Central memory CD8-positive, alpha-beta T cell (primary cell): ENCODE measurements at places on chromosomes 6 and 20.

- no peaks in the 10 kb centered on the region for H3K36me3 ChIP-seq
- H3K27ac ChIP-seq: no peak overlapping the region
- H3K27me3 ChIP-seq: peaks cover 75% of the 10 kb centered on the region
- no peak overlapping the region for H3K4me3 ChIP-seq
- DNase-seq: no peak
- no peaks in the 10 kb centered on the region for H3K4me1 ChIP-seq
Measured at GRCh38 chr20:1820138-1821079, 74.8 kb upstream of the SIRPA start.

- DNase-seq: no peak
- no peaks in the 10 kb centered on the region for H3K36me3 ChIP-seq
- H3K27me3 ChIP-seq: peaks cover 52% of the 10 kb centered on the region
- no peak overlapping the region for H3K4me3 ChIP-seq
- H3K27ac ChIP-seq: no peak overlapping the region
Measured at GRCh38 chr20:46631212-46631869, 19.9 kb downstream of the SLC13A3 start.

DNA sequence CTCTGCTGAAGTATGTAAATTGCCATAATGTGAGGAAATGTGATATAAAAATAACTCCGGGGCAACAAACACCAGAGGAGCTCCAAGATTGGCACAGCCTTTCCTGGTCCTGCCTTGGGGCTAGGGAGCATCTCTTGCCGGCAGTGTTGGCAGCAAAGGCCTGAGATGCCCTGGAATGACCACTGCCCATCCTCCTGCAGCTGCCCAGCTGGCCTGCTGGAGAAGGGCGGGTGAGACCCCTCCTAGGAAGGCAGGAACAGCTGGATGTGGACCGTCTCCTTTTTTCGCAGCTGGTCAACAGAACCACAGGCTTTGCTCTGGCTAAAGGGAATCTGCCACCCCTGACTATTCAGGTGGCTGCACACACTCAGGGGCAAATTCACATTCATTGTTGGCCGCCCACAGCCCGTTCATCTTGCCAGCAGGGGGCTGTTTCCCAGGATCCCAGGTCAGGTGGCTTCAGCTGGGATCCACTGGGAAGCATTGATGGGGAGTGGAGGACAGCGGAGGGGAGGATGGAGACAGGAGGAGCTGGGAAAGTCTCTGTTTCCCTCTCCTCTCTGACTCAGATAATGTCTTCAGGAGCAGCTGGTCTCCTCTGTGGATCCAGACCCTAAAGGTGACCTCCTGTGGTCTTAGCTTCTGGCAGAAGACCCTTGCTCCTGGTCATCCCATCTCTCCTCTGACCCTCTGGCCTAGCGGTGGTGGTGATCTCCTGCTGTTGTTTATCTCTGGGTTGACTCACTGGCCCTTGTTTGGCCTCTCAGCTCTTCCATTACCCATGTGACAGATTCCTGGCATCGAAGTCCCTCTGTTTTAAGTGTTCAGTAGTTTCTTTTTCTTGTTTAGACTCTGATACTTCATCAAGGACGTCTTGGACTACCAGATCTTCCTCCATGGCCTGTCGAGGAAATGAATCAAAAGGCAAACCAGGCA, 336.7 kb downstream of the DHX35 start:
- H3K4me3 ChIP-seq: no peak overlapping the region
- H3K27ac ChIP-seq: no peak overlapping the region
- no peak for DNase-seq
- no peaks in the 10 kb centered on the region for H3K4me1 ChIP-seq
- peaks cover 12% of the 10 kb centered on the region for H3K27me3 ChIP-seq

DNA sequence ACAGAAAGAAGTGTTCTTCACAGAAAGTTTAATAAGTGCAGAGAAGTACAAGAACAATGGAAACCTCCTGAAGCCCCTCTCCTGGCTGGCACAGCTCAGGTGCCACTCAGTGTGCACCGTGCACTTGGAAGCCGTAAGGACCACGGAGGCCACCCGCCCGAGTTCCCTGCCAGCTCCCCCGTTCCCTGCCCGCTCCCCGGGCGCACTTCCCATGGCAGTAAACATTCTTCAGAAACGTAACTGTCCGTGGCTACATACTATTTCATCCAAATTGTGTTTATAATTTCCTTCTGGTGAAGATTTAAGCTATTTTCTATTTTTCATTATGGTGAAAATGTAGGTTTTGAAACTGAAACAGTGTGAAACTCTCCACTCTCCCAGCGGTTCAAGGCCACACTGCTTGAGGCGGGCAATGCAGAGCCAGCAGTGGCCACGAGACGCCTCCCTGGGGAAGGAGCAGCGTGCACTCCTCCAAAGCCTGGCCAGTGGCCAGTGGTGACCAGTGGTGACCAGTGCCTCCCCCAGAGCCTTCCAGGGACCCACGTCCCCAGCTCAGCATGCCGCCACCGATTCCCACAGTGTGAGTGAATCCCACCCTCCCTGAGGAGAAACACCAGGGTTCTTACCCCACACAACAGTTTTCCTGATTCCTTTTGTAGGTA, 46.4 kb downstream of the TAF4 start:
- H3K27ac ChIP-seq: peak overlapping the region; percentile 51
- H3K4me3 ChIP-seq: no peak overlapping the region
- H3K27me3 ChIP-seq: no peaks in the 10 kb centered on the region
- H3K36me3 ChIP-seq: no peaks in the 10 kb centered on the region

DNA sequence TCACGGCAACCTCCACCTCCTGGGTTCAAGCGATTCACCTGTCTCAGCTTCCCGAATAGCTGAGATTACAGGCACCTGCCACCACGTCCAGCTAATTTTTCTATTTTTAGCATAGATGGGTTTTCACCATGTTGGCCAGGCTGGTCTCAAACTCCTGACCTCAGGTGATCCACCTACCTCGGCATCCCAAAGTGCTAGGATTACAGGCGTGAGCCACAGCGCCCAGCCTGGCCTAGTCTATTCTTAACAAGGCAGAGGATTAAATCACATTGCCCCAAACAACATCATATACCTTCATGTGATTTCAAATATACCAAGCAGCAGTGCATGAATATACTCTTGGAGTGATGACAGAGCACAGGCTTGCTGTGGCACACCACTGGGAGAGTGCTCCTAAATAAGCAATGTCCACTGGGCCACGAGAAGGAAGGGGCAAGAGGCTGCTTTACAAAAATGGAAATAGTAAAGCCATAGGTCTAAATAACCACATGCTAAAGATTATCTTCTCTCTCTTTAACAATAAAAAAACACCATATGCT, 76.6 kb upstream of the TULP1 start:
- no peak overlapping the region for H3K4me3 ChIP-seq
- peak overlapping the region; percentile 64 for H3K27ac ChIP-seq
- no peaks in the 10 kb centered on the region for H3K27me3 ChIP-seq
- DNase-seq: no peak
- peaks cover 54% of the 10 kb centered on the region for H3K4me1 ChIP-seq

DNA sequence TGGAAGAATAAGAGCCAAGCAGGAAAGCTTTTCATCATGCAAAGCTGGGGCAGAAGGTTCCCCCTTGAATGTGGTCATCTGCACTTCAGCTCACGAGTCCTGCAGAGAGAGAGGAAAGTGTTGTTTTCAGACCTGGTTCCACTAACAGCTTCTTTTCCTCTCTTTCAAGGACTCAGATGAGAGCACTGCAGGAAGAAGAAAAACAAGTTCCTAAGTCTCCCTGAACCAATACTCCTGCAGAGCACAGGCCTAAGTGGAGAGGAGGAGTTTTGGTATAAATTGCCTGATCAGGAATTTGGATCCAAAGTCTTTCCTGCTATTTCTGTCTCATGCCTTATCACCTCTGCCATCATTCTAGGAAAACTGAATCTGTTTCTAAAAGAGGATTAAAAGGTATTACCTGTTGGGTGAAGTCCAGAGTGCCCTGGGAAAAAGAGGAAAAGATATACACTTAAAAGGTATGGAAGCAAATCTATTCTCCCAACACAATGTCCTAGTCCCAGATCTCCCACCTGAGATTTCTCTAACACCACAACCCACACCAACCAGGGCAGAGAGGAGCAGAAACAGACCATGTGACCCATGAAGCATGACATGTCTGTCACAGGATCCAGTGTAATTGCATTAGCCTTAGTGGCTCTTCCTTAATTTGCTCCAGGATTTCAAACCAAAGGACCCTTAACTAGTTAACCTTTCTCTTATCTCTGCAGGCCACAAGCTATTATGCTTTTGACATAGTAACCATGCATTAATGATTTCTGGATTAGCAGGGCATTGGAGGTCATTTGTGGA, 12.2 kb downstream of the HLA-DRB5 start:
- H3K27me3 ChIP-seq: no peaks in the 10 kb centered on the region
- peaks cover 21% of the 10 kb centered on the region for H3K36me3 ChIP-seq
- H3K4me3 ChIP-seq: no peak overlapping the region
- DNase-seq: no peak
- peaks cover 13% of the 10 kb centered on the region for H3K4me1 ChIP-seq
- no peak overlapping the region for H3K27ac ChIP-seq

GRCh38 chr20:32912688-32913087, 54.0 kb downstream of the EFCAB8 start:
- peaks cover 1% of the 10 kb centered on the region for H3K36me3 ChIP-seq
- H3K4me3 ChIP-seq: no peak overlapping the region
- H3K27me3 ChIP-seq: no peaks in the 10 kb centered on the region

DNA sequence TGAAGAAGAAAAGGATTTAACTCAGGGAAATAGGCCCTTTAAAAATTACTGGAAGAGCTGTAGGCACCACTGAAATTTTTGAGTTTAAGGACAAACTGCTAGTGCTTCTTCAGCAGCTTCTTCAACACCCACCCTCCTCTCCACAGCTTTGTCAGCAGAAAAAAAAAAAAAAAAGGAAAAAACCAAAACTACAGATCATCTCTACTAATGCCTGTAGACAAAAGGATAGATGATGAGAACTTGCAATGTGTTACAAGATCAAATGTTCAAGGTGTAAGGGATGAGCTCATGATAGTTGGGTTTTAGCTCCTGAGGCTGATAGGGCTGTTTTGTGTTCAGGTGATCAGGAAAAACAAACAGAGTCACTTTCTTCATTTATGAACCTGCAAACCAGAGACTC, 55.2 kb upstream of the PREP start:
- no peak for DNase-seq
- H3K36me3 ChIP-seq: peaks cover 19% of the 10 kb centered on the region
- H3K4me3 ChIP-seq: peak overlapping the region; percentile 83
- H3K4me1 ChIP-seq: peaks cover 63% of the 10 kb centered on the region
- H3K27me3 ChIP-seq: no peaks in the 10 kb centered on the region
- H3K27ac ChIP-seq: peak overlapping the region; percentile 93

DNA sequence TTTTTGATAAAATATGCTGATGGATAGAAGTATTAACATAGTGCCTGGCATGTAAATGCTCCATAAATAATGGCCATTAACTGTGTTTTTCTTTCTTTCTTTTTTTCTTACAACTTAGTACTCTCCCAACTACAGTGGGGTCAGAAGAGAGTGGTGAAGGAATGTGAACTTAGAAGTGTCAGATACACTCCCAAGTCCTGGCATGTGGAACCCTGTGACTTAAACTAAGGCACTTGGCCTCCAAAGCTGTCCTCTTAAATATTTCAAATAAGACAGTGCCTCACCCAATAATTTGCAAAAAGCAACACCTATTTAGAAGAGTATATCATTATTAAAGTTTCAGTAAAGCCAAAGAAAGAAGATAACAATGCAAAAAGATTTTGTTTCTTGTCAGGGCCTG, 129.1 kb upstream of the NUP153 start:
- H3K4me3 ChIP-seq: no peak overlapping the region
- no peak for DNase-seq
- peaks cover 11% of the 10 kb centered on the region for H3K27me3 ChIP-seq

GRCh38 chr6:15386756-15387112, 140.9 kb downstream of the JARID2 start:
- no peak overlapping the region for H3K4me3 ChIP-seq
- no peaks in the 10 kb centered on the region for H3K27me3 ChIP-seq
- H3K4me1 ChIP-seq: peaks cover 85% of the 10 kb centered on the region
- DNase-seq: no peak
- no peak overlapping the region for H3K27ac ChIP-seq

- no peaks in the 10 kb centered on the region for H3K27me3 ChIP-seq
- H3K27ac ChIP-seq: no peak overlapping the region
- DNase-seq: no peak
Measured at GRCh38 chr20:51650685-51651134, 108.2 kb upstream of the NFATC2 start.

- no peak overlapping the region for H3K4me3 ChIP-seq
- peaks cover 21% of the 10 kb centered on the region for H3K36me3 ChIP-seq
- peaks cover 11% of the 10 kb centered on the region for H3K4me1 ChIP-seq
Measured at GRCh38 chr6:551829-552350, 105.0 kb downstream of the HUS1B start.

DNA sequence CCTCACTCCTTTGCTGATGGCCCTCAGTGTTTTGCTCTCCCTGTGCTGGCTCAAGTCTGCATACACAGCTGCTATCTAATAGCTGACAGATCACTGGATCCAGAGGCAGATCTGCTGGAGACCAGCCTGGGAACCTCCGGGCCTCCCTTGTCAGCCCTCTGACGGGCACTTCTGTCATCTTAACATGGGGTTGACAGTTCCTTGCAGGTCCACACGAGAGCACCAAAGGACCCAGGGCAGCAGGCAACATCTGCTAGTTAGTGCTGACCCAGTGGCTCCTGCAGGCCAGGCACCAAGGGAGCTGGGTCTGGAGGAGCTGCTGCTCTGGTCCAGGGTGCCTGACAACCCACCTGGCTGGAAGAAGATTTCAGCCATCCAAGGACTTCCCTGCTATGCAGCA, 208.1 kb downstream of the UST start:
- no peak overlapping the region for H3K4me3 ChIP-seq
- DNase-seq: no peak
- H3K36me3 ChIP-seq: peaks cover 7% of the 10 kb centered on the region
- H3K27ac ChIP-seq: no peak overlapping the region

DNA sequence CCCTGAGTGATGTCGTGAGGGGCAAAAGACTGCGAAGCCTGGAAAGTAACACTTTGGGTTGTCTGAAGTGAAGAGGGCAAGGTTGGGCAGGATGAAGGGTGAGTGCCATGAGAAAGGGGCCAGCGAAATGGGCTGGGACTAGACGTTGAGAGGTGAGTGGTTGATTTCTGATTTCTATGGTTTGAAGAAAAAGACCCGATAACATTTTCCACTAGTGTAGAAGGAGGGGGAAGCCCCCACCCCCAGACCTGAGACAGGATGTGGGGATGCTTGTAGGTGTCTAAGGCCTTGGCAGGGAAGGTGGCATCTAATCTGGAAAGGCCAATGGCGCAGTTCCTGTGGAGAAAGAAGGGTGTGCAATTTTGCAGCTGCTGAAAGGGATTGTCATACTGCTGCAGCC, 25.3 kb upstream of the KIF3B start:
- H3K4me1 ChIP-seq: peaks cover 14% of the 10 kb centered on the region
- H3K36me3 ChIP-seq: no peaks in the 10 kb centered on the region
- DNase-seq: no peak

- no peaks in the 10 kb centered on the region for H3K36me3 ChIP-seq
- H3K4me3 ChIP-seq: no peak overlapping the region
- no peaks in the 10 kb centered on the region for H3K4me1 ChIP-seq
- H3K27ac ChIP-seq: no peak overlapping the region
- no peak for DNase-seq
Measured at GRCh38 chr6:140039364-140039763, 664.9 kb upstream of the CITED2 start.

GRCh38 chr20:41349943-41350342, 9.3 kb downstream of the LPIN3 start:
- peaks cover 18% of the 10 kb centered on the region for H3K27me3 ChIP-seq
- no peaks in the 10 kb centered on the region for H3K36me3 ChIP-seq
- no peak for DNase-seq
- no peak overlapping the region for H3K27ac ChIP-seq
